ENCODE measurements at places on chromosomes 7 and 10.

- DNase-seq: no peak
Measured at GRCh38 chr10:123153486-123154091, 613 bp upstream of the BUB3 start.

GRCh38 chr7:124338861-124339260, 306.0 kb upstream of the TMEM229A start:
- DNase-seq: no peak

- DNase-seq: peak; percentile 3
Measured at GRCh38 chr10:130737621-130738020, 573.9 kb downstream of the TCERG1L start.

DNA sequence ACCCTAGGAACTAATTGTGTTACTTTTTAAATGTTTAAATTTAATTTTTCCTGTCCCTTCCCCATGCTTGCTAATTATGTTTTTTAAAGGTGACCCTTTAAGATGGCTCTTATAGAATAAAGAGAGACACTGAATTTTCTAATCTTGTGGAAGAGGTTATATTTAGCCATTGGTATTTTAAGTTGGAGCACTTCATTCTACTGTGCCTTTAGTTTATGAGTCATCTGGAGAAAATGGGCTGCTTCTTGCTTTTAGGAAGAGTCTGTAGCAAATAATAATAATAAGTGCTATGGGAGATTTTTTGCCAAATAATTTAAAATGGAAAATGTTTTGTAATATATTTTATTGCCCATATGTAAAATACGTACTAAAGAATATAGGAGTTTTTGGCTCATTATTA, 139.7 kb downstream of the ADK start:
- DNase-seq: peak; percentile 80

DNA sequence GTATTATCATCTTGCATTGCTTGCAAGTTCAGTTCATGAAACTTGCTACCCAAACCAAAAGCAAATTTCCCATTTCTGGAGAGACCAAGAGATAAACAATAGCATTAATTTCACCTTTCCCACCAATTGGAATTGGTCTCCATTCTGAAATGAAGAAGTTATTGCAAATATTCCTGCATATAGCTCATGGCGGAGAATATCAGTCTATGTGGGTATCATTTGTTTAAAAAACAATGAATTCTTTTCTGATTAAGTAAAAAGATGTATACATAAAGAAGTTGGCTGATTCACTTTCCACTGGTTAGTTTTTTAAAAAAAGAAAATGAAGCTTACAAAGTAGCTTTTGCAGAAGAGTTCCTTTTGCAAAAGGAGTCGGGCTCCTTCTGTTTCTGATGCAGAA, 19.5 kb upstream of the ANK3 start:
- DNase-seq: no peak

GRCh38 chr10:59617996-59618395, 91.7 kb downstream of the SLC16A9 start:
- DNase-seq: no peak

DNA sequence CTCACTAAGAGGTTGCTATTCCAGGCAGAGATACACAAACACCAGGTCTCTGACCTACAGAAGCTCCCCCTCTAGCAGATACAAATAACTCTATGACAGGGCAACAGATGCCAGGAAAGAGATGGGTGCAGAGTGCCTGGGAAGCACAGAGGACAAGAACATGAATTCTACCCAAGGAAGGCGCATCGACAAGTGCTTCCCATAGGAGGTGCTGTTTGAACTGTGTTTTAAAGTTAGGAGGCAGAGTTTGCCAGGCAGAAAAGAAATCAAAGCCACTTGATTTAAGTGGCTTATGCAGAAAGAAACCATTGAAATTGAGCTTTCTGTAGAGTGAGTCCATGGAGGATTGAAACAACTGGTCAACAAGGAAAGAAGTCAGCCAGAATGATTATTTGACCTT, 35.3 kb upstream of the EGR2 start:
- no peak for DNase-seq

DNA sequence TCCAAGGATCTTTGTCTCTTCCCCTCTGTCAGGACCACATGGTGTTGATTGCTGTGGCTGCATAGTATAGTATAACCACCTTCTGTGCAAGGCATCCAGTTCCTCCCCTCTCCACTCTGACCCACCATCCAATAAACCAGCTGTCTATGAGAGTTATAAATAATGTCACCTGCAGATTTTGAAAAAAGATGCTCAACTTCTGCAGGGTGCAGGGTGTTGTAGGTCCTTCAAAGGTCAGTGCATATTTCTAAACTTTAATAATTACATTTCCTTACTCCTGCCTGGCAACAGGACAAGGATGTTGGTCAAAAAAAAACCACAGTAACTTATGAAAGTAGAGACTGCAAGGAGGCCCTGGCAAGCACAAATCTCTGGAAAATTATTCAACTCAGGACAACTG, 166.2 kb downstream of the PKD1L1 start:
- peak; percentile 50 for DNase-seq

DNA sequence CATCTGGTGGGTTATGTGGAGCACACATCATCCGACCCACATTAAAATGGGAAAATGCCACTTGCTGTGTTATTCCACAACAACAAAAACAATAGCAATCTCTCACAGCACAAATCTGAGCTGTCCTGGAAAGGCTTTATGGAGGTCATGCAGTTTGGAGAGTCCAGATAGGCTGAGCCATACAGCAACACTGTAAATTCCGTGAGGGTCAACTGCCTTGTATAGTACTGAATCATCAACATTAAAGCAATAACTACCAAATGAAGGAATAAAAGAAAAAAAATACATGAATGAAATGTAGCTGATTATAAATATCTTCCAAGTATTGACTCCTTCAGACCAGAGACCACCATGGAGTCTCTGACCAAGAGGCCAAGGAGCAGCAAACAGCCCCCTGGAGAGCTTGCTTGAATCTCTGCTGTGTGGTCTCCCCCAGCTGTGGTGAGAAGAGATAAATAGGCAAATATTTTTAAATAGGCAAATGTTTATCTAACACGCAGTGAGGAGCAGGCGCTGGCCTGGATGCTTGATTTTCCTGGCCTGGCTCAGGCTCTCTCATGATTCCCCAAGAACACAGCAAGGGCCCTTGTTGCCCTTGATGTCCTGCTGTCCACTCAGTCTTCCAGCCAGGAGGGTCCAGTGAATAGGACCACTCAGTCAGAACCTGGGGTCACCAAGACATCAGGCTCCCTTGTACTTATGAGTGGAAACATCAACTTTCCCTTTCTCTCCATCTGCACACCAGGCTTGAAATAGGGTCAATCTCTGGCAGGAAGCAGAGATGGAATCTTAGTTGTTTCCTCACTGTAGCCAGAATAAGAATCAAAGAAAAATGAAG, 1021.3 kb downstream of the XPNPEP1 start:
- DNase-seq: no peak

DNA sequence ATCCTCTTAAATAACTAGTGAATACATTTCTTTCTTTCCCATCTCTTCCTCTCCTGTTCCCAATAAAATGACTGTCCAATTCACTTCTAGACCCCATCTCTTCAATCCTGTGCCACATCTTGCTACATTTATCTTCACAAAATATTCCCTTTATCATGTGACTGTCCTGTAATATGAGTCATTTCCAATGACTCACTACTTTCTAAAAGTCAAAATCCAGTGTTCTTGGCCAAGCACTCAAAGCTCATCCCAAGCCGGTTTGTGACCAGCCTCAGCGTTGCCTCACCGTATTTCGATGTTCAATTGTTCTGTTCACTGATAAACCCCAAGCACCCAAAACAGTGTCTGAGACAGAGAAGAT, 104.7 kb downstream of the PARD3 start:
- peak; percentile 63 for DNase-seq

GRCh38 chr10:51806079-51806835, 106.9 kb upstream of the CSTF2T start:
- DNase-seq: no peak

DNA sequence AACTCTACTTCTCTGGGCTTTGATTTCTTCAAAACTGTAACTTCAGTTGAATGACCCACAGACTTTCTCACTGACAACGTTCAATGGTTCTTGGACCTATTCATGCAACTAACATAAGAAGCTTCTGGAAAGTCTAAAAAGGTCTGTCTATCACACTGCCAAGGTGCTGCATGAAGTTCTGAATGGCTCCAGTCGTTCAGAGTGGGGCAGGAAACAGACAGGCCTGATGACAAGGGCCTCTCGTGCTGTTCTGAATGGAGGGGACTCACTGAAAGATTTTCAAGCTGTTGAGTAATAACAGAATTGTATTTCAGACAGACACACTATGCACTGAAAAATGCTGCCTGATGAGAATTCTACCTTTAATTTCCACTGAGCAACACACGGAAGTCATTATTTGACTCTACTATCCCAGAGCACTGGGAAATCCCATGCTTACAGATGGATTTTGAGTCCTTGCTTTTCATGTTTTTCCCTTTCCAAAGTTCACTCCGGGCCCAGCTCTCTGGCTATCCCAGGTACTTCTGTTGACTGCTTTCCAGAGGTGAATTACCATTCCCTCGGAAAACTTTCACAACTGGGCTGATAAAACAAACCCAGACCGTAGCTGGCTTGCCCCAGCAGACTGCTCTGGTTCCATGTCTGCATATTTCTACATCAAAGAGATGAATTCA, 204.9 kb upstream of the FRMD4A start:
- no peak for DNase-seq

- DNase-seq: no peak
Measured at GRCh38 chr7:154994996-154995395, 7.9 kb downstream of the PAXIP1 start.

GRCh38 chr7:116802144-116802745, 60.1 kb upstream of the CAPZA2 start:
- DNase-seq: peak; percentile 89

GRCh38 chr10:119139464-119140067, 25.9 kb downstream of the SFXN4 start:
- peak; percentile 32 for DNase-seq

DNA sequence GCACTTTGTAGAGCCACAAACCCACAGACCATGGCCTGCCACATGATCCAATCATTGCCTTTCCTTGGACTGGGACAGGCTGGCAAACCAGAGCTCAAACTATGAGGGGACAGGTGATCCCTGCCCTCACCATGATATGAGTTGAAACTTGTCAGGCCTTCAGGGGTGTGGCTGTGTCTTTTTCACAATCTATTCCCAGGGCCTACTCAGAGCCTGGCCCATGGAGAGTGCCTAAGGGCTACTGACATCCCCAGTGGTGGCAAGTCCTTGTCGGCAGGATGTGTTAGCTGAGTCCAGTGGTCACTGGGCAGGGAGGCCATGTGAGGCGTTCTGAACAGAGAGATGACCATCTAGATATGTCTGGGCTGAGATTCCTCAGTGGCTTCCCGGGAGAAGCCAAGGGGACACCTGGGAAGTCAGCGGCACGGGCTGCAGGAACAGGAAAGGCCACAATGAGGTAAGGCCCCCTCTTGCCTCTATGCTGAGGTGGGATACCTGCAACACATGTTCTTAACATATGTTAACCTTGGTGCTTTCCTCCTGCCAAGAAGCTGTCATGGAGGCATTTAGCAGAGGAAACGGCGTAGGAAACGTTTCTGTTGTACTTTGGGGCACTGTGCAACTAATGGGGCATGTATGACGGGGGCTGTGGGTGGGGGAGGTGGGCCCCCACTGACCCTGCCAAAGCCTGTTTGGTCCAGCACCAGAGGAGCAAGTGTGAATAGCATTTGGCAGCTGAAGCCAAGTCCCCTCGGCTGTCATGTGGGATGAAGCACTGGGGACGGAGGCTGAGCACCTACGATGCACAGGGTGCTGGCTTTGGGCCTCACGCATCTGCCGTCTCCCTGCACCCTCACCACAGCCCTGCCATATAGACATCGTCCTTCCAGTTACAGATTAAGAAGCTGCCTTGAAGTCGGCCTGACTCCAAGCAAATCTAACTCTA, 384.0 kb downstream of the RPS24 start:
- no peak for DNase-seq

DNA sequence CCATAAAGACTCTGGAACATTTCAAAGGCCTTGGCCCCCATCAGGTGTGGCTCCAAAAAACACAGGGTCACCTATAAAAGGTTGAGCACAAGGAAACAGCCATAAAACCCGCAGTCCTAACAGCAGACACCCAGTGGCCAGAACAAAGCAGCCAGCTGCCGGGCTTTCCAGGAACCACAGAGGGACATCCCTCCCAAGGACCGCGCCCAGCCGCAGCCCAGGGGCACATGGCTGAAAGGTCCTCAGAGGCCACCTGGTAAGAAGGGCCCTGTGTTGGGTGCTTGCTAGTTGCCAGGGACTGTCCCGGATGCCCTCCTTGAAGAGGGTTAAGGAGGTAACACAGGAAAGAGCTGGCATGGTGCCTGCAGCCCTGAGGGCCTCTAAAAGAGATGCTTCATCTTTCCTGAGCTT, 32.7 kb downstream of the KCNMA1 start:
- DNase-seq: no peak

DNA sequence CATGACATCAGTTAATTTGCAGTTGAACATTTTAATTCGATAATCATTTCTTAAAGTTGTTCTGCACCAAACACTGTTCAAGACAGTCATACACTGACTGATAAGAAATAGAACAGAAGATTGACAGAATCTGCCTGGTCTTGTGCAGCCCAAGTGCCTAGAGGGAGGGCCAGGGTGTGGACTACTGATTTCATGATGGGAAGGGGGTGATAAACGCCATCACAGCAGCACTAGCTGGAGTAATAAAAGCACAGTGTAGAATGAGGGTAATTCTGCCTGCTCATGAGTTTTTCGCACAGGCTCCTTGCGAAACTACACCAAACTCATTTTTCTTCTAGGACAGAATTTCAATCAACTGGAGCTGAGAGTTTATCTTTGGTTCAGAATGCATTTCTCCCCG, 270.1 kb downstream of the ARL4A start:
- DNase-seq: no peak
